ENCODE measurements at places on chromosomes 5 and 9.
A peak's percentile ranks its signal among the peaks of the same experiment; 100 is the strongest.

DNA sequence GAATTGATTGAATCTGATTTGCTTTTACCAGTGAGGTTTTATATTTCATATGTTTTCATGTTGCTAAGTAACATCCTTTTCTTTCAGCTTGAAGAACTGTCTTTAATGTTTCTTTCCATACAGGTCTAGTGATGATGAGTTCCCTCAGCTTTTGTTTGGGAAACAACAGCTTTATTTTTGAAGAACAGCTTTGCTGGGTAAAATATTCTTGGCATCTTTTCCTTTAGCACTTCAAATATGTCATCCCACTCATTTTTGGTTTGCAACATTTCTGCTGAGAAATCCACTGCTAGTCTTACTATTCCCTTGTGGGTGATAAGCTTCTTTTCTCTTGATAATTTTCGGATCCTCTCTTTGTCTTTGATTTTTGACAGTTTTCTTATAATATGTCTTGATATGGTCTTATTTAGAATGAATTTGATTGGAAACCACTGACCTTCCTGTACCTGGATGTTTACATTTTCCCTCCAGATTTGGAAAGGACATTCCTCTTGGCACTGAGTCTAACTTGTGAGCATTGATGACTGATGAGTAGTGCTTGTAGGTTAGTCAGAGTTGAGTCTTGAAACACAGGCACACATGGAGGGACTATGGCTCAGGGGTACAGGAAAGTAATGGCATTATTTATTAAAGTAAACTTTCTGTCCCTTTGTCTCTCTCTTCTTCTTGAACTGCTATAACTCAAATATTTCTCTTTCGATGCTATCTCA is 220.3 kb downstream of the SPATA31D1 start:
- no peak for DNase-seq

GRCh38 chr5:149450199-149450598 is 71.1 kb upstream of the IL17B start:
- no peak for DNase-seq

DNA sequence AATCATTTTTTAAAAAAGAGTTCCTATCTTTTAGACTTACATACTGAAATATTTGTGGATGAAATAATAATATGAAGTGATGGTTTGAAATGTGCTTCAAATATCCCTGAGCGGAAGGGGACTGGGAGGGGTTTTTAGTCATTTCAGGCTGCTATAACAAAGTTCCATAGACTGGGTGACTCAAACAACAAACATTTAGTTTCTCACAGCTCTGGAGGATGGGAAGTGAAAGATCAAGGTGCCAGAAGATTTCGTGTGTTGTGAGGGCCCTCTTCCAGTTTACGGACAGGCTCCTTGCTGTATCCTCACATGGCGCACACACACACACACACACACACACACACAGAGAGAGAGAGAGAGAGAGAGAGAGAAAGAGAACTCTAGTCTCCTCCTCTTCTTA is 27.1 kb upstream of the TEX10 start:
- no peak for DNase-seq

DNA sequence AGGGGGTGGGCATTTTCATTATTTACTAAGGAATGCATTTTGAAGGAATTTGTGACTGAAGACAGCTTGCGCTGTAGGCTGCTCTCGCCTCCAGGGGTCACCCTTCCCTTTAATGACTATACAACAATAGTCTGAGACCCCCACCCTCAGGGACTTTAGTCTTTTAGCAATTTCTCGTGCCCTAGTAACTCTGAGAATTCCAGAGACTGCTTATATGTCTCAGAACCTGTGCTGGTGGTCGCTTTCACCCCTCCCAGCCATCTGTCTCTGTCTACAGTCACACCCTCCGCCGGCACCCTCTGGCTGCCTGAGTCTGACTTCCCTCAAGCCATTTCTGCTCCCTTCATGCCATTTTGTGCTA is 671.4 kb downstream of the NR2F1-AS1 start:
- no peak for DNase-seq

GRCh38 chr5:72692651-72693442 is 123.6 kb upstream of the TNPO1 start:
- DNase-seq = no peak

DNA sequence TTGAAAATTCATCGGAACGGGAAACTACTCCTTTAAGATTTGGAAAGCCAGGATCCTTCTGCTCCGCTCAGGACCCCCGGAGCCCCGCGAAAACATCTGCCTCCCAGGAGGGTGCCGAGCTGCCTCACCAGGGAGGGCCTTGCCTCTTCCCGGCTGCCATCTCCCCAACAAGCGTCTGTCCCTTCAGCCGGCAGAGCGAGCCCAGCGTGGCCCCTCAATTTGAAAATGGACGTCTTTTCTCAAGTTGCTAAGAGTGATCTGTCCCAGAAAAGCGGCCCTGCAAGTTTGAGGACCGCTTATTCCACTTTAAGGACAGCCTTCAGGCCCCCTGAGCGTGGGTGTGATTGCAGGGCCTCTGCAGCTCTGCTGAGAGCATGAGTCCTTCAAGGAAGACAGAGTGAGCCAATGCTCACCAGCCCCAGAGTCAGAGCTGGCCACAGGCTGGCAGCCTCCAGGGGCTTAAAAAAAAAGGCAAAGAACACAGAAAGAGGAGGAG is 101.3 kb downstream of the PHF2 start:
- DNase-seq = no peak

GRCh38 chr9:112352209-112352608 is 18.8 kb upstream of the PTBP3 start:
- no peak for DNase-seq

- no peak for DNase-seq
Measured at GRCh38 chr5:153824909-153825308, 213.8 kb downstream of the FAM114A2 start.

GRCh38 chr5:32182463-32183063 is 8.4 kb upstream of the GOLPH3 start:
- no peak for DNase-seq

DNA sequence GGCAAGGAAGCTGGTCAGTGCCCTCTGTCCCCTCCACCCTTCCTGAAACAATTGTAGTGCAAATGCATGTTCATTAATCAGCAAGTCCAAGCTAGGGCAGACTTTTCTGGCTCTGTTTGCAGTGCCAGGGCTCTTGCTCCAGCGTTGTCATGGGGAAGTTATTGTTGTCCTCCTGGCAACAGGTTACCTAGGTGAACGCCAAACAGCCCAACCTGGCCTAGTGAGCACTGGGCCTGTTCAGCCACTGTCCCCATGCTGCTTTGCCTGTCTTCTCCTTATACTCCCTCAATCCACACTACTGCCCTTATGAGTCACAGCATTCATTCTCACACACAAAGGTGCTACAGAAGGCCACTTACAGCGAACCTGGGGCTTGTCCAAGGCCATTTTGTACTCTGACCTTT is 34.5 kb upstream of the GLIS3 start:
- no peak for DNase-seq

- no peak for DNase-seq
Measured at GRCh38 chr5:95317687-95318086, 32.8 kb upstream of the MCTP1 start.

GRCh38 chr5:1464096-1464446 is 18.8 kb upstream of the SLC6A3 start:
- DNase-seq = no peak

DNA sequence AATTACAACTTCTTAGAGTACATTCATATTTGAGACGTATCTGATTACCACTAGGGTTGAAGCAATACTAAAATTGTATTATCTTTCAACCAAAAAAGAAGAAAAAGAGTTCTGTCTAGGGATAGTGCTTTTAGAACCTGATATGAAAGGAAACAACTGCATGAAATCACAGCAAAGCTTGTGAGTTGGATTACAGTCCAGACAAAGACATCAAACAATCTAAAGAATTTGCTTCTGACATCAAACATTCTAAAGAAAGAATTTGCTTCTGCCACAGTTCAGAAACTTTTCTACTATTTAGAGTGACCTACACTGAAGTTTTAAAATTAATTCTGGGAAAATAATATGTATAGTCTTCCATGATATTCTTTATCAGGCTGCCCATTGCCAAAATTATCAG is 1141.1 kb upstream of the ACO1 start:
- DNase-seq = no peak

DNA sequence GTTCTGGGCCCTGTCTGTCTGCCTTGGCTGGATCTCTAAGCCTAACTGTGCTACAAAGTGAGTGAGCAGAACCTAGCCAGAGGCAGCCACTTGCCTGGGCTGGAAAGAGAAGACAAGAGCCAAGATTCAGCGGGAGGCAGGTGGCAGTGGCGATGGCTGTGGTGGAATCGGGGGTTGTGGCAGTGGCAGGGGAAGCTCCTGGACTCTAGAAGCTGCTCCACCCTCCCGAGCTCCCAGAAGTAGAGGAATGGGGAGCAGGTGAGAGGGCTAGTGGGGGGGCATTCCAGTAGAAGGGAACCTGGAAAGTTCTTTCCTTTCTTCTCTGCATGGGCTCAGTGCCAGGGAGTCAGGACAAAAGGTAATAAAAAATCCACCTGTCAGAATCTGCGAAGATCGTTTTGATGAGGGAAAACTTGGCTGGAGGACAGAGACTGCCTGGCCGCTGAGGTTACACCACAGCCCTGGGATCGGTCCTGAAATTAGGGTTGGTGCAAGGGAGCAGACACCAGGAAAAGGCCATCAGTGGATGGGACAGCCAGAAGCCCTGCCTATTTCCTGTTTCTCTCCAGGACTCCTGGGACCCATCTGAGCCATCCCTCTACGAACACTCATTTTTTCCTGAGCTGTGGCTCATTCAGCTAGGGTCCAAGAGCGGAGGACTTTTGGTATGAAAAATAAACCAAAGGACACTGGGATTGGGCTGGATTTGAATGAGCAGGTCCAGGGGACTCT is 1.6 kb downstream of the CRAT start:
- DNase-seq = no peak

DNA sequence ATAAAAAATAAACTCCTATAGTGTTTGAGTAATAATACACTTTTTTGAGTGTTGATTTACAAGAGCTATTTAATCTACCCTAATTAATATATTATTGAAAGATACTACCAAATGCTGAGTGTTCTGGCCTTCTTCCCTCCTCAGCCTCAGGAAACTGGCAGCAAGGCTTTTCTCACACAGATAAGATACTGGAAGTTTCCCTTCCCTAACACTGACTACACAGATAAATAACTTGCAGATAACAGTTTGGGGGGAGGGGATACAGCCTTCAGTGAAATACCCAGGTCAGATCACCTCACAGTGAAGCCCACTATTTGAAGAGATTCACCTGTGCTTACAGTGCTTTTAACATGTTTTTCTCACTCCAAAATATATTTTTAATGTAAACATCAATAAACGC is 1.6 kb upstream of the NIPSNAP3A start:
- no peak for DNase-seq

GRCh38 chr9:95399261-95399660 is 81.8 kb upstream of the FANCC start:
- DNase-seq = no peak

- no peak for DNase-seq
Measured at GRCh38 chr5:94705427-94705826, 87.0 kb downstream of the SLF1 start.

GRCh38 chr5:83306572-83307241 is 164.8 kb upstream of the VCAN start:
- peak; percentile 21 for DNase-seq

- DNase-seq = peak; percentile 92
Measured at GRCh38 chr9:19184144-19184917, 46.2 kb upstream of the DENND4C start.

DNA sequence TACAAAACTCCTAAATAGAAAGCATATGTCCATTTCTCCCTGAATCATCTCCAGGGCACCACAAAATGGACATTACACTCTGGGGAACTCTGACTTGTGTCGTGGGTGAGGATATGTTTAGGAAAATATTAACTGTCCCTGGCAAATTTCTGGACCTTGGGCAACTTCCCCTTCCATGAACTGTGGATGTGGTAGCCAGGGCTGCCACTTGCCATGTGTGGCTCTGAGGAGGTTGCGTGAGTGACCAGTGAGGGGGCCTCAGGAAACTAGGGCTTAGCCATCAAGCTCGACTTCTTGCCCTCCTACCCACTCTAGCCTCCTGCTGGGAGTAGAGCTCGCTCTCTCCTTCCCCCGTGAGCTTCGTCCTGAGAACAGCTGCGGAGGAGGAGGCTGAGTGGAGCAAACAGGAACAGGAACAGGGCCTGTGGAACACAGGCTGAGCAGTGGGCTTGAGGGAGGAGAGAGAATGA is 13.8 kb upstream of the STC2 start:
- no peak for DNase-seq

DNA sequence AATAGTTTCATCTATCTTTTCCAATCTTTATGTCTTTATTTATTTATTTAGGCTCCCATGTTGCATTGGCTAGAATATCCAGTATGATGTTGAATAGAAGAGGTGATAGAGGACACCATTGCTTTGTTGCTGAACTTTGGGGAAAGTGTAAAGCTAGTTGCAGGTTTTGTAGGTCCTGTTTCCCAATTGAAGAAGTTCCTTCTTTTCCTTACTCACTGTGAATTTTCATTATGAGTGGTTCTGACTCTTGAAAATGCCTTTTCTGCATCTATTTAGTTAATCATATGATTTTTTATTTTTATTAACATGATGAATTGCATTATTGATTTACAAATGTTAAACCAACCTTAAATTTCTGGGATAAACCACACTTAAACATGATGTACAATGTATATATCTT is 58.9 kb upstream of the NR3C1 start:
- DNase-seq = no peak

DNA sequence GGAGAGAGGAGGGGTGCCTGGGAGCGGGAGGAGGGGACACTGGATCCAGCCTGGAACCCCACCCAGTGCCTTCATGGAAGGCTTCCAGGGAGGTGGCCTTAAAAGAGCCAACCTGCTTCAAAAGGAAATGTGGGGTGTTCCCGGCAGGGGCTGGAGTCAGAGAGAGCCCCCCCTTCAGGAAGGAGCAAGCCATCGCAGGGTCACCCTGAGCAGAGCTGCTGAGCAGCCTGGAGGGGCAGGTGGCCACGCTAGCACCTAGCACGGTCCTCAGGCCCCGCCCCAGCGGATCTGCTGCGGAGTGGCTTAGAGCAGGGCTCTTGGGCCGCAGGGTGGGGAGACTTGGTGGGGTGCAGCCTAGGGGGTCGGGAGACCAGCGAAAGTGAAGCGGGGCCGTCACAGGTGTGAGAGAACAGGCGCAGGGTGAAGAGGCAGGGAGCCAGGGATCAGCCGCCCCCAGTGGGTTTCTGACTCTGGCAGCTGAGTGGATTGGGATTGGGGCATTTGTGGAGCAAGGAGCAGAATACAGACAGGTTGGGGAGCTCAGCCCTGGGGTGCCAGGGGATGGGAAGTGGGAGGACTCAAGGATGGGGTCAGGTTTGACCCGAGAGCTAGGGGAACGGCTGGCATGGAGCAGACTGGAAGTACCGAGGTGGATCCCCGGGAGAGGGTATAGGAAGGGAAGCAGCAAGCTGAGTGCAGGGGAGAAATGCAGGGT is 1.5 kb downstream of the LCN2 start:
- DNase-seq = no peak

DNA sequence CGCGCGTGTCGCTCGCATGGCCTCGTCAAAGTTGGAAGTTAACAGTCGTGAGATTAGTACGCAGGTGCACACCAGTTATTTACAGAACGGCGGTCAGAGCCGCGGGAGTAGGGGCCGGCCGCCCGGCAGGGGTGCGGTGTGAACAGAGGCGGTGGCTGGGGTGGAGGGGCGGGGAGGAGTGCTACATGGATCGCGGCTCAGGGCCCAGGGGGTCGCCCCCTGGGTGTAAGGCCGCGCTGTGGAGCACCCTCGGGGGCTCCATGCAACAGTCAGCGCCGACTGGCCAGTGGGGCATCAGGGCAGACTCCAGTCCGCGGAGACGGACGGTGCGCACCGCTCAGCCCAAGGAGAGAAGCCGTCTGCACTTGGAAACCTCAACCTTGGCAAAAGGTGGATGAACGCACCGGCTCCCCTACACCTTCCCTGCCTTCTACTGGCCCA is 60.3 kb downstream of the ZNF354C start:
- DNase-seq = no peak

GRCh38 chr9:108069991-108070390 is 580.4 kb upstream of the KLF4 start:
- no peak for DNase-seq

- DNase-seq = no peak
Measured at GRCh38 chr9:100066539-100066938, 32.3 kb downstream of the ERP44 start.
